ENCODE measurements at places on chromosomes 3 and 15. TPM values are rescaled to one million over a fixed set of nuclear protein-coding genes. Genes with fewer than 3 reads are reported as not detected.

Gene SLC38A3
- total RNA-seq = not detected

Gene ADGRG7
- total RNA-seq = not detected

Gene GPR15
- 105 TPM for total RNA-seq

Gene CSPG5
- total RNA-seq = 0.16 TPM

Gene ROPN1
- not detected for total RNA-seq

Gene RPL39L
- 20.4 TPM for total RNA-seq

Gene MYL3
- total RNA-seq = not detected

Gene SLCO2A1
- 0.05 TPM for total RNA-seq

Gene C3orf70
- 0.05 TPM for total RNA-seq

Gene ELL3
- 15.0 TPM for total RNA-seq

Gene RPS17
- total RNA-seq = 2,781 TPM

Gene LNP1
- 2.4 TPM for total RNA-seq

Gene CALML4
- 4.8 TPM for total RNA-seq

Gene PRSS50
- total RNA-seq = not detected

Gene CD80
- 51.8 TPM for total RNA-seq

Gene IGF2BP2
- 0.21 TPM for total RNA-seq

Gene ALDH1L1
- 0.46 TPM for total RNA-seq

Gene CHST2
- 37.2 TPM for total RNA-seq

Gene RGMA
- 0.13 TPM for total RNA-seq

Gene PCCB
- 71.6 TPM for total RNA-seq

Gene PIERCE2
- total RNA-seq = not detected

Gene MYRIP
- 0.08 TPM for total RNA-seq

Gene FOXB1
- total RNA-seq = not detected

Gene ITIH4
- total RNA-seq = 3.9 TPM

Gene DOCK3
- total RNA-seq = not detected

Gene SAMD7
- not detected for total RNA-seq

Gene CHRNA5
- total RNA-seq = 14.3 TPM

Gene COLQ
- 0.72 TPM for total RNA-seq

Gene LRRC34
- total RNA-seq = 1.5 TPM

Gene RAD51
- total RNA-seq = 36.8 TPM

Gene CRYGS
- total RNA-seq = 1.7 TPM

Gene TATDN2
- 31.8 TPM for total RNA-seq

Gene ZNF80
- total RNA-seq = not detected

Gene SEMA6D
- not detected for total RNA-seq

Gene GRK7
- not detected for total RNA-seq

Gene CNTN3
- total RNA-seq = not detected

Gene MRPL46
- total RNA-seq = 37.9 TPM

Gene DUOXA2
- not detected for total RNA-seq

Gene TGM4
- not detected for total RNA-seq

Gene CCR9
- 2.3 TPM for total RNA-seq

Gene SPESP1
- not detected for total RNA-seq

Gene UCN2
- total RNA-seq = not detected

Gene GRAMD1C
- total RNA-seq = 5.5 TPM

Gene CYP8B1
- 0.08 TPM for total RNA-seq

Gene CMC1
- total RNA-seq = 27.1 TPM

Gene SLC27A2
- total RNA-seq = 0.38 TPM

Gene FBXL2
- total RNA-seq = not detected

Gene KBTBD12
- total RNA-seq = not detected

Gene WDR49
- 0.15 TPM for total RNA-seq
